ENCODE measurements at places on chromosomes 12 and 14.

DNA sequence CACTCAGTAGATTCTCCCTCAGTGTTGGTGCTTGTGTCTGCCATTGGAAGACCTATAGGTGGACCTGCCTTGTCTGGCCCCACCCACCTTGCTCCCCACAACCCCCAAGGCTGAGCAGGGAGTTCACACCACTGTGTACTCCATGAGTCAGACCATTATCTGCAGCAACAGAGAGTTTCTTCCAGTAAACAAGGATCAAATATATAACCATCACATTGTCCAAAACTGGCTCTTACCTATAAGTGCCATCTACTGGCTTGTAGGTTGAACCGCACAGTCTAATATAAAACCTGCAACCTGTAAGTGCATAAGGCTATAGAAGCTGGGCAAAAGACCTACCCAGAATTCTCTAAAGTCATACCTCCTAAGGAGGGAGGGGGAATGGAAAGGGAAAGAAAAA lies 7.9 kb downstream of the TAS2R13 start:
- DNase-seq = no peak

DNA sequence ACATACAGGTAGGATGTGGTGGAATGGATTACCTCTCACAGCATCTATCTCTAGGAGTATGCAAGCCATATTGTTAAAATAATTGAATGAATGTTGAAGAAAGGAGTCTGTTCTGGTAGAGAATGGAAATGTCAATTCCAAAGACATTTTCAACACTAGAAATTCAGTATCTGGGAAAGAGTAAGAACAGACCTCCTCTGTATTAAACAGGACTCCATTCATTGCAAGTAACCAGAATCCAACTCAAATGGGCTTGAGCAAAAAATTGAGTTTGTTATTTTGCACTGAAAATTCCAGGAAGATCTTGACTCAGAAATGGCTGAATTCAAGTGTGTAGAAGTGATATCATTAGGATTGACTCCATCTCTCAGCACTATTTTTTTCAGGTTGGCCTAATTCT lies 168.1 kb downstream of the C12orf42 start:
- no peak for DNase-seq

GRCh38 chr12:52327052-52327829 lies 6.0 kb upstream of the KRT83 start:
- peak; percentile 60 for DNase-seq

GRCh38 chr12:56601503-56601902 lies 28.6 kb downstream of the BAZ2A start:
- no peak for DNase-seq

DNA sequence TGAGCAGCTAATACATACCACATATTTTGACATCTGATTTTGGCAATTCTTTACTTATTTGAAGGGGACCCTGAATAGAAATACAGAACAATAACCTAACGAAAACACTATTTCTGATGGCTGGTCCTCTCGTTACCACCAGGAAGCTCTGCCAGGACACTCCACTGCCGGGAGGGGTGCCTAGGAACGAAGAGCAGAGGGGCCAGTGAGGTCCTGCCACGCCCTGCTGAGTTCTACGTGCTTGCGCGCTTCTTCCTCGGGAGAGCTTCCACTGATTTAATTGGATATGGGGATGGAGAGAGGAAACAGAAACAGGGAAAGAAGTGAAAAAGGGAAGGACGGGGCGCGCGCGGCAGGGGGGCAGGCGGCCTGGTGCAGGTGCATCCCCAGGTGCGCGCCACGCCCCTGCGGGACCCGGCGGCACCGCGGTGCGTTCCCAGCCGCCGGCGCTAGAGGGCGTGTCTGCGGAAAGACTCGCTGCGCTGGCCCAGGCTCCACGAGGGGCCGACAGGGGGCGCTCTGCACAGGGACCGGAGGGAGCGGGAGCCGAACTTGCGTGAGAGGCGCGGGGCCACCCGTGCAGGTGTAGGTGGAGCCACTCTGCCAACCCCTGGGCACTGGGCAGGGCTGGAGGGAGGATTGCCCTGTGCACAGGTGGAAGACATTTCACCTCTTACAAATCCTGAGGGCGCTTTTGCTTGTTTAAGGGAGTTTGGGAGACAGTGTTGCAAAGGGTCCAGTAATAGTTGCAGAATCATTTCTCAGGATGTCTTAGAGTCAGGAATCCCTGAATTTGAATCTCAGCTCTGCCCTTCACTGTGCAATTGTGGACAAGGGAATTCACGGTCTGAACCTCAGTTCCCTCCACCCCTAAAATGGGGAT lies 986.3 kb upstream of the TMEM132C start:
- no peak for DNase-seq

- DNase-seq = no peak
These were observed 80.8 kb downstream of the MNAT1 start for GRCh38 chr14:60815371-60815770.

- no peak for DNase-seq
These were observed 46.7 kb downstream of the TMCC3 start for GRCh38 chr12:94603434-94604365.

GRCh38 chr14:51849097-51849496 lies 11.3 kb upstream of the GNG2 start:
- DNase-seq = no peak

DNA sequence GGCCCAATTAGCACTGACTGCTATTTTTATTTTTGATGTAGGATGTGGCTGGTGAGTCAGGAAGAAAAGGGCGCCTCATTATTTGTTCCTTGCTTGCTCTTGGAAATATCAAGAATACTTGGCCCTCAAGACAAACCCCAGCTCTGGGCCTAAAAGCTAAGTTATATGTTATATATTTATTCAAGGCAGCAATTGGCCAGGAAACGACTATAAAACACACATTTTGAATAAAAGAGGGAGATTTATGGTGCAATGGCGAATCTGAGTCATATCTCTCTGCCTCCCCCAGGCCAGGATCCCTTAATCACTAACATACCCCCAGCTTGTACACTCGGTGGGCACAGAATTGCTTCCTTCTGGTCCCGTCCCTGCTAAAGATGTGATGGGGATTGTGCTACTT lies 63.3 kb downstream of the TBX5 start:
- no peak for DNase-seq

GRCh38 chr12:39272871-39273655 lies 169.9 kb downstream of the KIF21A start:
- DNase-seq = no peak

- DNase-seq = no peak
These were observed 58.0 kb downstream of the KCNA5 start for GRCh38 chr12:5101686-5102085.

- DNase-seq = no peak
These were observed 705.1 kb downstream of the MED13L start for GRCh38 chr12:115572440-115572839.

GRCh38 chr12:67426067-67426466 lies 156.9 kb downstream of the CAND1 start:
- DNase-seq = no peak

GRCh38 chr12:57548488-57548887 lies 1.4 kb upstream of the KIF5A start:
- no peak for DNase-seq

- no peak for DNase-seq
These were observed 2.0 kb upstream of the PCK2 start for GRCh38 chr14:24092110-24092504.

GRCh38 chr14:28307506-28307905 lies 459.1 kb upstream of the FOXG1 start:
- DNase-seq = no peak

DNA sequence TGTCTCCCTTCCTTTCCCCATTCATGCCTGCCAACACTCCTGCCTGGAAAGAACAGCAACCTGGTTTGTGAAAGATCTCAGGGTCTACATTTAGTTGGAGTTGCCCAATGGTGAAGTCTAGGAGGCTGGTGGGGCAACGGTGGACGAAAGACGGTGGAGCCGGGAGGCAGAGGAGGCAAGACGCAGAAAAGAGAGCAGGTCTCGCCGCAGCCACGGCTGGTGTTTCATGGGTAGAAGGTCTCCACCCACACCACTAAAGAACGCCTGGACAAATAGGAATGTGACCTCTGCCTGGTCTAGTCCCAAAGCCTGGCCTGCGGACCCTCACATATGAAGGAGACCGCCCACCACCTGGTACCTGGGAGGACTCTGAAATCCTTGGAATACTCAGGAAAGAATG lies 185.6 kb downstream of the ALG10 start:
- no peak for DNase-seq

GRCh38 chr12:41286426-41286825 lies 98.3 kb downstream of the PDZRN4 start:
- DNase-seq = no peak

Data from GM04503 (cell line).